Karpas-422 (cell line): ENCODE measurements at places on chromosomes 7 and 10. TPM values are rescaled to one million over a fixed set of nuclear protein-coding genes. Genes with fewer than 3 reads are reported as not detected.

- no peak for DNase-seq
Observed at GRCh38 chr7:150417239-150417638, 33.2 kb upstream of the GIMAP8 start.

C10orf53 gene
- total RNA-seq = not detected in 2 replicates

DNA sequence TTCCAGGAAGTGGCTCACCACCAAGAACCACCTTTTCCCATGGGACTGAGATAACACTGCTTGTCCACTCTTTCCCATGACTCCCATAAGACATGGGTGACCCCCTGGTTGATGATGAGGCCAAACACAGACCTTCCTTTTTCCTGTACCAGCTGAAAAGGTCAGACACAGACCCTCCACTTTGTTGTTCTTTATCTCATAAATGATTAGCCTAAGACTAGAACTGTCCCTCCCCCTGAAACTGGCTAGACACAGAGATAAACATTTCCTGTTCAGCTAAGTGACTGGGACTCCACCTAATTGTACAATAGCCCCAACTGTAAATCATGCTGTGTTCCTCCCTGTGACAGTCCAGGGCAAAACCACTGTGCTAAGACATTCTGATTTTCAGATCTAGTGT lies 8.2 kb upstream of the NRG3 start:
- DNase-seq = no peak

MKI67 gene
- total RNA-seq = 23.7 and 33.1 TPM in 2 replicates

ARHGAP22 gene
- total RNA-seq = 0.07 and 6.1 TPM in 2 replicates

- peak; percentile 52 for DNase-seq
Observed at GRCh38 chr10:3119796-3120459, 52.6 kb downstream of the PFKP start.

- no peak for DNase-seq
Observed at GRCh38 chr10:22674573-22674930, 39.8 kb downstream of the PIP4K2A start.
